Mucosa of descending colon (tissue), 3 donors: ENCODE measurements at places on chromosomes 6 and 20. TPM values are rescaled to one million over a fixed set of nuclear protein-coding genes. Genes with fewer than 3 reads are reported as not detected.
A peak's percentile ranks its signal among the peaks of the same experiment; 100 is the strongest.

Gene RNF144B
- 8.7 TPM for total RNA-seq

DNA sequence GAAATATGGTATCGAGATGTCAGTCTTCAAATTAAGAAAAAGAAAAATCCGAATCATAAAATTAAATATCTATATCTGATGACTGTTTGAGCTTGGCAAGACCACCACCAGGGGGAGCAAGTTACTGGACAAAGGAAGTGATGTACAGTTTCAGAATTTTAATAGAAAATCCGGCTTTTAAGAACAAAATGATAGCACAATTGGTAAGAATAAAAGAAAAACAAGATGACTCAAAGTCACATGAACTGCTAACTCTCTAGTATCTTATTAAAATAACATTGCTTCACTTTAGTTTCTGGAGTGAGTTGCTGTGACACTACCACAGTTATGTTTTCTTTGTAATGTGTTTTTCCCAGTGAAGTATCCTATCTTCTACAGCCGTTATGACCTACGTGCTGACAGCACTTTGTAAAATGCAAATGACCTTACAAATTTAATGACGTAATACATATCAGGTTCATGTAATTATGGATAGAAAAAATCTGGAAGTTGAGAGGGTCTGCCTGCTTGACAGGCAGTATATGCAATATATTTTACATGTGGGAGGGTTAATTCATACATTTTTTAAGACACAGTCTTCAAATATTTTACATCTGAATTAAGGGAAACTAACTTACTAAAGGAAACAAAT, 405.3 kb upstream of the HS3ST5 start:
- DNase-seq = peak; percentile 8

Gene GPR63
- 1.3 TPM for total RNA-seq

- DNase-seq = no peak
Measured at GRCh38 chr6:45461486-45461885, 83.8 kb upstream of the SUPT3H start.

DNA sequence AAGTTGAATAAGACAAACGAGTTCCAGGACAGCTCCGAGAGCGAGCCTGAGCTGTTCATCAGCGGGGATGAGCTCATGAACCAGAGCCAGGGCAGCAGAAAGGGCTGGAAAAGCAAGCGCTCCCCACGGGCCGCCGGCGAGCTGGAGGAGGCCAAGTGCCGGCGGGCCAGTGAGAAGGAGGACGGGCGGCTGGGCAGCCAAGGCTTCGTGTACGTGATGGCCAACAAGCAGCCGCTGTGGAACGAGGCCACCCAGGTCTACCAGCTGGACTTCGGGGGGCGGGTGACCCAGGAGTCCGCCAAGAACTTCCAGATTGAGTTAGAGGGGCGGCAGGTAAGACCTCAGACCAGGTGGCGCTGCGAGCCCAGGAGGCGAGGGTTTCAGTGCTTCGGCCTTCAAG, 56.0 kb upstream of the TMEM181 start:
- DNase-seq = no peak

GRCh38 chr20:63261060-63261794, 7.0 kb upstream of the NKAIN4 start:
- DNase-seq = no peak

Gene SOD2
- 400 TPM for total RNA-seq

GRCh38 chr6:90136837-90137568, 159.6 kb downstream of the BACH2 start:
- DNase-seq = no peak

Gene OR11A1
- total RNA-seq = not detected

Gene SLC35D3
- total RNA-seq = 0.92 TPM

Gene KIF6
- 0.24 TPM for total RNA-seq

- no peak for DNase-seq
Measured at GRCh38 chr20:45835329-45835765, 1.7 kb downstream of the SNX21 start.

GRCh38 chr6:134398453-134398852, 80.5 kb upstream of the SGK1 start:
- DNase-seq = no peak

DNA sequence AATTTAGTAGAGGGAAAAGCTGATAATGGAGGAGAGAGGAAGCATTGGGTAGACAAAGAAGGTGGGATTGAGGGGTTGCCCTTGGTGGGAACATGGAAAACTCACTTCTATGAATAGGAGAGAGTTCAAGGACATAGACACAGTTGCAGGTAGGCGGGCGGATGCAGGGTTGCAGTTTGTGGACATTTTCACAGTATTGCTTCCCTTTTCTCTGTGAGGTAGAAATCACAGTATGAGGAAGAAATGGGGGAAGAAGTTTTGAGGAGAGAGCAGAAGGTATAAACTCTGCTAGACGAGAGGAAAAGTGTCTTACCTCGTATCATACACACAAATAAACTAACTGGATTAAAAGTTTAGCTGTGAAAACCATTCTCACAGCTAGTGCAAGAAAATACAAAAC, 200.7 kb upstream of the ECI2 start:
- no peak for DNase-seq

DNA sequence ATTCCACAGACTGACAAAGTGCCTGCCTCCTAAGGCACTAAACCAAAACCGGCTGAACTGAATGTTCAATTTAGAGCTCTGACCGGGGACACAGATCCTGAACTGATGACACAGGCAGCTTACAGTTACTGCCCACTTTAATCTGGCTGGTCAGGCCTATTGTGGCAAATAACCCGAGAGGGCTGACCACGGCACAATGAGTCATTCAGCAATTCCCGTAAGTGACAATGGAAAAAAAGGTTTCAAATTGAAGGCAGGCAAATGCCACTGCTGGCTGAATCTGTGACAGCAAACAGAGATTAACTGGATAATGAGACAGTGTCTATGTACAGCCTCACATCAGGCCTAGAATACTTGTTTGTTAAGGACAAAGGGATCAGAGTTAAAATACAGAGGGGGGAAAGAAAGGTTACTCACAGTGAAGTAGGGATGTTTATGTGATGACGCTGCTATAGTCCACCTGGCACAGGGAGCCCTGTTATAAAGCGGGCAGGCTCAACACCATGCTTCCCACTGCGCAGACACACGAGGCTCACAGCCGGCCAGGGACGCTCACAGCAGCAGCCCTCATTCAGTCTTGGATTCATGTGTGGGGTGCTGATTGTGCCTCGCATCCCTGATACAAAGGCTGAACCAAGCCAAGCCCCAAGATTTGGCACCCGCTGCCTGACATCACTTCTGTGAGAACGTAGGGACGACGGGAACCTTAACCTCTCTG, 54.4 kb downstream of the RTN4IP1 start:
- DNase-seq = no peak

GRCh38 chr20:64072498-64073063, 6.7 kb downstream of the RGS19 start:
- DNase-seq = no peak

GRCh38 chr6:38876475-38876874, 161.4 kb downstream of the DNAH8 start:
- DNase-seq = no peak

- no peak for DNase-seq
Measured at GRCh38 chr6:1049900-1050299, 262.0 kb upstream of the FOXQ1 start.

Gene MRAP2
- total RNA-seq = 9.0 TPM

DNA sequence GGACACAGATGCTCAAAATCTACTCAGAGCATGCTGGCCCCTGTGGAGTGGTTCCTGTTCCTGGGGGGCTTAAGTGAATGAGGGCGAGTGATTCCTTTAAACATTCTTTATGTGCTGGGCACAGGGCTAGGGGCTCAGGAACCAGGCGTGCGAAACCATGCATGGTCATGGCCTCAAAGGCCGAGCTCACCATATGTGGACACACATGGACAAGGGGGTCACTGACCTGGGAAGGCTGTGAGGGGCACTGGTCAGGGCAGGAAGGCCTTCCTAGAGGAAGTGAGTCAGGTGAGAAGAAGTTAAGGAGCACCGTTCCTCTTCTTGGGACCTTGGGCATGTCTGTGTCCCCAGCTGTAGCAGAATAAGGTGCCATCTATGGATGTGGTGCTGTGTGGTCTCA, 74.6 kb upstream of the BHLHE23 start:
- no peak for DNase-seq
